ENCODE measurements at places on chromosomes 6 and 20.
A peak's percentile ranks its signal among the peaks of the same experiment; 100 is the strongest.

DNA sequence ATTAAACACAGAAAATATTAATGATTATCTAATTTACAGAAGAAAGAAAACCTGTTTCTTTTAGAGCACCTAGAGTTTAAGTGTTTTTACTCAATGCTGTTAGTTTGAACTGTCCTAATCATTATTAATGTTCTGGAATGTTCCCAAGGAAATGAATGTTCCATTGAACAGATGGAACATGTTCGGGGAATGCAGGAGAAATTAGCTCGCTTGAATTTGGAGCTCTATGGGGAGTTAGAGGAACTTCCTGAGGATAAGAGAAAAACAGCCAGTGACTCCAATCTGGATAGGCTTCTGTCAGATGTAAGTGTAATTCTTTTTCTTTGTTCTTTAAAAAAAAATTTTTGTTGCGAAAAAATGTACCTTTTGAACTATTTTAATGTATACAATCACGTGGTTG is 10.8 kb upstream of the ECT2L start:
- no peak for DNase-seq

DNA sequence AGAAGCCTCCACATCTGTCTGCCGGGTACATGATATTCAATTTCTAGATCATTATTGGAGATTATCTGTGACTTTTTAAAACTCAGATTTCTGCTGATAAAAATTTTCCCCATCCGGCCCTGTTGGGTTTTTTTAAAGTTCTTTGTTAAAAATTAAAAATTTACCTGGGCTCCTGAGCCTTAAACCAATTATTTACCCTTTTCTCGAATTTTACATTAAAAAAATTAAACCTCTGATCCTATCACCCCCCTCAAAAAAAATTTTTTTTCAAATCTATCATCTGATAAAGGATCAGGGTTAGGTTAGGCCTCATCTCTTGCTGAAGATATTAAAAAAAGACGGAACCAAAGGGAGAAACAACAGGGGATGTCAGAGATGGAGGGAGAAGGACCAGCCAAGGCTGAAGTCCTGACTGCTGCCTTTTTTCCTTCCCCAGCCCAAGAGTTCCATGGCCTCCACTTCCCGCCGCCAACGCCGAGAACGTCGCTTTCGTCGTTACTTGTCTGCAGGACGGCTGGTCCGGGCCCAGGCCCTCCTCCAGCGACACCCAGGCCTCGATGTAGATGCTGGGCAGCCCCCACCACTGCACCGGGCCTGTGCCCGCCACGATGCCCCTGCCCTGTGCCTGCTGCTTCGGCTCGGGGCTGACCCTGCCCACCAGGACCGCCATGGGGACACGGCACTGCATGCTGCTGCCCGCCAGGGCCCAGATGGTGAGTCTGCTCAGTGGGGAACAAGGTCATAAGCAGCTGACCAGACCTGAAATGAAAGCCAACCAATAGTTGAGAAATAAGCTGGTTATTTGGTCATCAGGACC is 527 bp downstream of the NFKBIL1 start:
- DNase-seq = peak; percentile 22

GRCh38 chr6:100216760-100217159 is 222.7 kb upstream of the MCHR2 start:
- DNase-seq = no peak

- DNase-seq = peak; percentile 79
These were observed at the start of gene THBD for GRCh38 chr20:23049201-23050075. Gene THBD (minus strand): TSS chr20:23049672. CDS start chr20:23049504, 168 bp downstream.

DNA sequence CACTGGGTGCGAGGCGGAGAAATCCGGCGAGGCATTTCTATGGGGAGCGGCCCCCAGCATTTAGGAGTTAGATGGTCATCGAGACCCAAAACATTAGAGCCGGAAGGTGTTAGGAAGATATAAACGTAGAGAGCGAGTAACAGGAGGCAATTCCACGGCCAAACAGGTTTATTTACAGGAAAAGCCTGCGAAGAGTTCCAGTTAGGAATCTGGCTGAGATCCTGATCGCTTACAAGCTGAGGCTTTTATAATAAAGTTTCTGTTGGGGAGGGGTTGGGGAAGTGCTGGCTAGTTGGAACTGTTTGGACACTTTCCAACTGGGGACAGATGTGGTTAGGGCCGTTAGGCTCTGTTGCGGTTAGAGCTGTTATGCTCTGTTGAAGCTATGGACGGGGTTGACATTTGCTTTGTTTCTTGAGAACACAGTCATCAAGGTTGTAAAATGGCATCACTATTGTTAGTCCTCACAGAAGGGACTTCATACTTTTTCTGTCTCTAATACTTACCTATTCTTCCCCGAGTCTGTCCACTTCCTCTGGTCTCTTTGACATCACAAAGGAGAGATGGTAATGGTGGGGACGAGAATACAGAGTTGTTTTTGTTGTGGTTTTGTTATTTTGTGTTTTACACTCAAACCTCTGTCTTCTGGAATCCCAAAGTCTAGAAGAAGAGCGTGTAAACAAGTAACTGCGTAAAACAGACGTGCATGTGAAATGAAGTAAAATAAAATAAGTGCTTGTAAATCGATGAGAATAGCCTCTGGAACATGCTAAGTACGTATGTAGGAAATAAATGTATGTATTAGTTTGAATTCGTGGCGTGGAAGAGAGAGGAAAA is 554 bp upstream of the ZSCAN31 start:
- peak; percentile 17 for DNase-seq

- peak; percentile 37 for DNase-seq
These were observed 70.5 kb upstream of the HINT3 start for GRCh38 chr6:125886021-125886420.

- DNase-seq = no peak
These were observed at the start of gene SLC22A23 for GRCh38 chr6:3456898-3457709. Gene SLC22A23 (minus strand): TSS chr6:3457050. CDS start chr6:3456559, 491 bp downstream.

DNA sequence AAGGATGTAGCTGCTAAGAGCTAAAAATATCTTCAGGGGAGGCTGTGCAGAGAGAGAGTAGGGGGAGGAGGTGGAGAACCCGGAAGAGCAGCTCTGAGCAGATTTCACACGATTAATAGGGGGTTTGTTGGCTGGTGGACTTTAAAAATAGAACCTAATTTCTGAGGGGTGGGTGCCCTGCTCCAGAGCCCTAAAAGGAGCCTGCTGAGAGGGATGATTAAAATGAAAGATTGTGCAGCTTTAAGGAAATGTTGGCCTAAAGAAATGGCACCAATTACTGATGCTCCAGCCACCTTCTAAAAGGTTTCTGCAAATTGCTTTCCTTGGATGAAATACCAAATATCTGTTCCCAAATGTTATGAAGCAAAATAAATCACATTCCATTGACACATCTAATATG is 202.8 kb upstream of the BTBD3 start:
- no peak for DNase-seq

DNA sequence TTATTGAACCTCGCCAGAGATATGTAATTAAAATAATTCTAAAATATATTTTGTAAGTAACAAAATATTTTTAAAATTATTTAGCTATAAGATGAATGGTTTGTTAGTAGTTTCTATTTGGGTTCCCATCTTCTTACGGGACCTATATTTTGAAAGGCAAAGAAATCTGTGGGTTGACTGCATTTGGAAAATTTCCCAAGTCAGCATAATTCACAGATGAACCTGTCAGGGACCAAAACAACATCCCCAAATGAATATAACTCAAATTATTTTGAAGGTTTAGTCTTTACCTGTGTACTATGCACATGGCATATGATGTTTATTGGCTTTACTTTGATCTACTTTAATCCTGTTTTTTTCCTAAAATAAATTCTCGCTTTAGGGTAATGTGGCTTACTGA is 607.4 kb upstream of the JAG1 start:
- no peak for DNase-seq

- DNase-seq = no peak
These were observed 62.1 kb upstream of the RBM24 start for GRCh38 chr6:17219098-17219497.

- no peak for DNase-seq
These were observed 66.5 kb upstream of the FUCA2 start for GRCh38 chr6:143578054-143578453.

- no peak for DNase-seq
These were observed 106.5 kb upstream of the SYNCRIP start for GRCh38 chr6:85749236-85749635.

DNA sequence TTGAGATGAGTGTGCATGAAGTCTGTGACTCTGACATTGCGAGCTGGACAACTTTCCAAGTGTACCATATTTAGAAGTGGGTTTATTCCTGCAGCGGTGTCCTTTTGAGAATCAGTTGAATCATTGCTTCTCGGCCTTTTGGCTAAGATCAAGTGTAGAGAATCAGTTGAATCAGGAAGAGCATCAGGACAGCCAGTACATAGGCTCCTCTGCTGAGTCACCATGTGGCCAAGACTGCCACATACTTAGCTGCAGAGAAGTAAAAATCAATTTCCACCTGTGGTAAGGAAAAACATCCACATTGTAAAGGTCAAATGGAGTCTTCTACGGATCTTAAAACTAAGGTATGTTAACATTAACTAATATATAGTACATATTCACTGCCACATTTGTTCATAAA is 428.4 kb upstream of the MARCKS start:
- peak; percentile 10 for DNase-seq

- no peak for DNase-seq
These were observed 65.4 kb downstream of the UTRN start for GRCh38 chr6:144350528-144350880.

- no peak for DNase-seq
These were observed 538.4 kb upstream of the NRSN1 start for GRCh38 chr6:23587582-23587981.

All from CD14-positive monocyte (primary cell).